CD4-positive, alpha-beta T cell treated with Interleukin-17A for 1 hour (primary cell): ENCODE measurements at places on chromosomes 3 and 15.

- DNase-seq = no peak
Measured at GRCh38 chr3:17157713-17158112, 273.0 kb downstream of the PLCL2 start.

DNA sequence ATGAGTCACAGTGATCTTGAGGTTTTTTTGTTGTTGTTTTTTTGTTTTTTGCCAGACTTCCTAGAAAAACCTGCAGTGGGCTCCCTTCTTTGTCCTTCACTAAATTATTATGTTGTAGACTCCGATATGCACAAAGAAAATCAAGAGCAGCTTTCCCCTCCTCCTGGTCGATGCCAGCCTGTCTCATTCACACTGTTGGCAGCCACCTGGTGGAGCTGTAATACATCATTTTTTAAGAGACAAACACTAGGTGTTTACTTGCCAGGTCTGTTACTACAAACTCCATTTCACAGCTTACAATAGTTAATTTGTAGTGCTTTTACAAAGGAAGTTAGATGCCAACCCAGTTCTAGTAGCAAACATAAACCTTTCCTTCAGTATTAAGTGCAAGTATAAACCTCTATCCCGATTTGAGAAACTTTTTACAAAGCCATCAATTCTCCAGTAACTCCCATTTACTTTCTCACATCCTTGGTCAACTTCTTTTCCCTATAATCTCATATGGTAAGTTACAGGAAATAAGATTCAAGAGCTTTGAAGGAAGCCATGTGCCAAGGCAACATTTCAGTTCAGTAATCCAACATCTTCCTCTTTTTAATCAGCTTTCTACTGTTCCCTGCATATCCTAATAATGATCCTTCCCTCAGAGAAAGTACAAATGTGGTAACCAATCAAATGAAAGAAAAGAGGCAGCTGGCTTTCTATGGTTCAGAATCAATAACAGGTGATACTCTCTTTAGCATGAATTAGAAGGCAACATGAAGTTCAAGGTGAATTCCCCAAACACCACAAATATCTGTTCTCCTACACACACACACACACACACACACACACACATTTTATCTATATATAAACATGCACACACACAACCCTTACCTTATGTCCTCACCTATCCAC is 14.0 kb downstream of the AAGAB start:
- peak; percentile 55 for DNase-seq

- DNase-seq = no peak
Measured at GRCh38 chr3:112799946-112800345, 46.7 kb downstream of the CD200R1L start.

DNA sequence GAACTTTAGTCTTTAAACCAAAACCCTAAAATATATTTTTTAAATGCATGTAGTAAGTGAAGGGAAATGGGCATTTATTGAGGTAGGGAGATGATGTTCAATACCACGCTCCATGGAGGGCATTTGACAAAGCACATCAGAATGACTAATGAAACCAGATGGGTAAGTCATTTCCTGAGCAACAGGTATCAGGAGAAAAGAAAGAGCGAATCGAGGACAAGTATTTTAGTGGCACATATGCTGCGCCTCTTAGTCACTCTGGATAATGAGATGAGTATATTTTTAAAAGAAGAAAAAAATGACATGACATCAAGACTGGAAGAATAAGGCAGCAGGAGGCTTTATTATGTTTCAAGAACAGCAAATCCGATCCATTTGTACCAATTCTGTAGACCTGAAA is 129.0 kb upstream of the ARHGEF3 start:
- DNase-seq = no peak

DNA sequence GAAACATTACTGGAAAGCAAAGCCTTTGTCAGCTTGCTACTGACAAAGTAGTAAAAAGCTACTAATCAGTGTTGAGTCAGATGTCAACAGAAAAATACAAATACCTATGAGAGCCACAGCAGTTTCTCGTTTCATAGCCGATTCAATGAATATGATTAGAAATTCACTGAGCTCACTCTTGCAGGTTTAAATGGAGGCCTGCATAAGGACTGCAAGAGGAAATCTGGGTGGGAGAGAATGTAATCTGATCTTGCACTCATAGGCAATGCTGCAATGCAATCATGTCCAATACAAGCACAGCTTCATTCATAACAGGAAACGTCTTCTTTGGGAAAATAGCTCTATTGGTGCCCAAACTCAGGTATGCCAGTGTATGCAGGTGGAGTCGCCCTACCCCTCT is 608.8 kb downstream of the ROBO2 start:
- no peak for DNase-seq

DNA sequence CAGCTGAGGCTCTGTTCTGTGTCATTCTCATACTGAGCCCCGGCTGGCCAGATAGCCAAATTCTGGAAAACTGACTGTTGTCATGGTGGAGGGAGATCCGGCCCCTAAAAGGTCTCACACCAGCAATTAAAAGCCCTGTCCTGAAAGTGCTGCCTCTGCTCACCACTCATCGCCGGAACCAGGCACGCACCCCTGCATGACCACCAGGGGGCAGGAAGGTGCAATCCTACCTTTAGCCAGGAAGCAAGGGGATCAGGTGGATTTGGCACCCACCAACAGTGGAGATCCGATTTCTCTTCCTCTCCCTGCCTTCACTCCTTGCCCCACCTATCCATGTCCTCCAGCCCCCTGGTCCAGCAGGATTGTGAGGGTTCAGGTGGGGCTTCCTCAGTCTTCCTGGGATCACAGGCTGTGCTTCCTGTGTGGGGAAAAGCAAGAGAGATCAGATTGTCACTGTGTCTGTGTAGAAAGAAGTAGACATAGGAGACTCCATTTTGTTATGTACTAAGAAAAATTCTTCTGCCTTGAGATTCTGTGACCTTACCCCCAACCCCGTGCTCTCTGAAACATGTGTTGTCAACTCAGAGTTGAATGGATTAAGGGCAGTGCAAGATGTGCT is 16.1 kb upstream of the CACNA2D2 start:
- DNase-seq = peak; percentile 70

- no peak for DNase-seq
Measured at GRCh38 chr3:2420919-2421318, 322.3 kb downstream of the CNTN4 start.

GRCh38 chr3:114327665-114328064 is 33.8 kb downstream of the TIGIT start:
- peak; percentile 23 for DNase-seq

DNA sequence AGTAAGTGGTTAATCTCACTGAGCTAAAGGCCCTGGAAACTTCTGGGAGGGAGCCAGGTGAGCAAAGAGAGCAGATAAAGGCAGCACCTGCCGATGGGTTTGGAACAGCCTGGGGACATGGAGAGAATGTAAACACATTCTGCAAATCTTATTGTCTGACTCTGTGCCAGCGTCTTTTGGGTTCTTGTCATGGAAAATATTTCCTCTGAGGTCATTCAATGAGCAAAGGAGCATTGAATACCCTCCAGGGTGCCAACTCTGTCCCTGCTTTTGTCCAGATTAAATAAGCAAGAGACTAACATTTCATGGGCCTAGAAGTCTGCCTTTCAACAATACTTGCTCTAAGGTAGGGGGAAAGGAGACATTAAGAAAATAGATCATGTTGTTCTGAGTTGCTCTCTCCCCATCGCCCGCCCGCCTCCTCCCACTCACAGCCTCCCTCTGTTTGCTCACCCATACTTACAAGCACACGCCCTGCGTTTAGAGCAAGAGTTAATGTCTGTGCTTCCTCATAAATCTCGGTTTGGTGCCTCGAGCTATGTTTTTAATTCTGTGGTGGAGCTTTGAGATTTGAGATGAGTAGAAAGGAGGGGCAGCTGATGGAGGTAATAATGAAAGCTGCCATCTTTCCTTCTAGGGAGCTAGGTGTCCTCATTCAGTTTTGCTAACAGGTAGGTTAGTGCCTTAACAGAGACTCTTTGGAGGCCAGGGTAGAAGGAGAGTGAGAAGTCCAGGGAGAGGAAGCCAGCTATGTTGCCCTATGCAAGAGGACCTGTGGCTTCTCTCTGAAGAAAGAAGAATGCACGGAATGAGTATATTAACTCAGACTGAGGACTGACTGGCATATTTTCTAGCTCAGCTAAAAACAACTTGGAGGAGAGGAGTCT is 132.9 kb downstream of the TPRG1 start:
- DNase-seq = no peak

GRCh38 chr3:149247929-149248691 is 26.5 kb upstream of the CP start:
- no peak for DNase-seq

- no peak for DNase-seq
Measured at GRCh38 chr3:19937459-19938294, 3.7 kb upstream of the EFHB start.

GRCh38 chr3:33789183-33789954 is 9.1 kb upstream of the PDCD6IP start:
- DNase-seq = no peak

DNA sequence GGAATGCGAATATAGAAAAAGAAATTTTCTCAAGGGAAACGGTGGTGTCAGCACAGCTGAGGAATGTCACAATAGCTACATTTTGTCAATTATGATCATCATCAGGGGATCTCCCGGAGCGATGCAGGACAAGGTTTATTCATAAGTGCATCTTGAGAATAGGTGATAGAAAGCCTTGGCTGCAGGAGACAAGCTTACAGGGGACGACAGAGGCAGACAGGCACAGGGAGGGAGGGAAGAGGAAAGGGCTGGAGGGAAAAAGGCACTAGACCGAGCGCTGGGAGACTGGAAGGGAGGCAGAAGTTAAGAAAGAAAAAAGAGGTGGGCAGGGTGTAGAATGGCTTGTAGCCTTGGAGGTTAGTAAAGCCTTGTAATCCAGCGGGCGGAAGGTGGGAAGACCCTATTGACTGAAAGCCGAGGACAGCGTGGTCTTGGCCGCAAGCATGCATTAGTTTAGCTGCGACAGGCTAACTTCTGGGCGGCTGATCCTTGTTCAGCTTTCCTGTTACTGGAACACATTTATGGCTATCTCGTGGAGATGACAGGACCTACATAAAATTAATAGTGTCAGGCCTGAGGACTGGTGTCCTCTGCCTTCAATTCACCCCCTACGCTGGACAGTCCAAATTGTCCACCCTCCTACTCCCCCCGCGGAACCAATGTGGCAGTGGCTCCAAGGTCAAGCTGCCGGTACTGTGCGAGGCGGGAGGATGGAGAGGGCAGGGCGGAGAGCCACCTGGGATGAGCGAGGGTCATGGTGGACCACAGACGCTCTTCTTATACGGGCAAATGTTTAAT is 1.4 kb upstream of the NECTIN3 start:
- no peak for DNase-seq

DNA sequence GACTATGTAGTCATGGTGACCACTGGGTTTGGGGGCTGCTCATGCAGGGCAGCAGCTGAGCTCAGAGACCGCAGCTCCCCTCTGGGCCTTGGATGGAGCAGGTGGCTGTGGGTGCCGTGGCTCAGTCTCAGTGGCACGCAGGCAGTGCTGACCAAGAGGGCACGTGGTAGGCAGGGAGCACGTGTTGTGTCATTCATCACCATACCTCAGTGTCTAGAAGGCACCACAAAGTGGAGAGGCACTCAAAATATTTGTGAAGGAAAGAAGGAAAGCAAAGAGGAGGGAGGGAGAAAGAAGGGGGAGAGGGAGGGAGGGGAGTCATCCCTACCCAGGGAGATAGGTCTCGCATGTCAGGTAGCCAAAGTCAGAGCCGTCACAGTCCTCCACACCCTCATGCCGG is 26.1 kb downstream of the EAF1 start:
- no peak for DNase-seq

DNA sequence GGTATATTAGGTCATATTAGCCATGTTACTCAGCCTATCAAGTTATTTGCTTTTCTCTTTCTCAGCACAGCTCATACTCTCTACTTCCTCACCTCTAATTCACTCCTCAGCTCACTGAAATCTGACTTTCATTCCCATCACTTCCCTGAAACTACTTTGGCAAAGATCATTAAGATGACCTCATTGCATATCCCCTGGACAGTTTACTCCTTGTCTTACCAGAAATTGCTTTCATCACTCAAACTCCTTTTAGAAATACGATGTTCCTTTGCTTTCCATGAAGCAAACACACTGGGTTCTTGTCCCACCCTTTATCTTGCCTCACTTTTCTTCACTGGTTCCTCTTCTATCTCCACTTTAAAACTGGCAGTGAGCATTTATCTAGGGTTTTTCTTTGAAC is 354.4 kb downstream of the TUSC7 start:
- DNase-seq = no peak

GRCh38 chr15:93250950-93251349 is 161.9 kb upstream of the RGMA start:
- no peak for DNase-seq

DNA sequence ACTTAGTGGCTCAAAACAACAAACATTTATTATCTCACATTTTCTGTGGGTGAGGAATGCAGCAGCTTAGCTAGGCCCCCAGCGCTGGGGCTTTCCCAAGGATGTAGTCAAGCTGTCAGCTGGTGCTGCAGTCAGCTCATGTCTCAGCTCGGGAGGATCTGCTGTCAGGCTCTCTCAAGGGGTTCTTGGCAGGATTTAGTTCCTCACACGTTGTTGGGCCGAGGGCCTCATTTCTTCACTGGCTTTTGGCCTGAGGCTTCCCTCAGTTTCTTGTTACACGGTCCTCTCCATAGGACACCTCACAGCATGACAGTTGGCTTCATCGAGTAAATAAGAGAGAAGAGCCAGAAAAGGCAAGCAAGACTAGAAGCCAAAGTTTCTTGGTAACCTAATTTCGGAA is 13.7 kb upstream of the U2SURP start:
- no peak for DNase-seq

DNA sequence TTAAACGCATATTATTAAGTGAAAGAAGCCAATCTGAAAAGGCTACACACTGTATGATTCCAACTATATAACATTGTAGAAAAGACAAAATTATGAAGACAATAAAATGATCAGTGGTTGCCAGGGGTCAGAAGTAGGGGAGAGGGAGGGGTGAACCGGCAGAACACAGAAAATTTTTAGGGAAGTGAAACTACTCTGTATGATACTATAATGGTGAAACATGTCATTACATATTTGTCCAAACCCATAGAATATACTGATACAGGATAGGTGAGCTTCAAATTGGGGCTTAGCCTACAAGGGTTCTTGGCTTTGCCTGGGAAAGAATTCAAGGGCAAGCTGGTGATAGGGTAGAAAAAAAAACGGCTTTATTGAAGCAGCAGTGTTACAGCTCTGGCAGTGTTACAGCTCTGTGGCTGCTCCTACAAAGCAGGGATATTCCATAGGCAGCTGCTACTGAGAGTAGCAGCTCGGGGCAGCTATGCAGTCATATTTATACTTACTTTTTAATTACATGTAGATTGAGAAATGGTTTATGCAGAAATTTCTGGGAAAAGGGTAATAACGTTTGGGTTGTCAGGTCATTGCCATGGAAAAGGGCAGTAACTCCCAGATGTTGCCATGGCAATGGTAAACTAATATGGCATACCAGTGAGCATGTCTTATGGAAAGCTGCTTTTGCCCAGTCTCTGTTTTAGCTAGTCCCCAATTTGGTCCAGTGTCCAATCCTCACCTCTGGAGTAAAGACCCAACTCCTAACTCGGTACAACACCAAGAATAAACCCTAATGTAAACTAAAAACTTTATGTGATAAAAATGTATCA is 125.1 kb upstream of the SLC25A36 start:
- DNase-seq = no peak
